ENCODE measurements at places on chromosomes 2 and 18.

DNA sequence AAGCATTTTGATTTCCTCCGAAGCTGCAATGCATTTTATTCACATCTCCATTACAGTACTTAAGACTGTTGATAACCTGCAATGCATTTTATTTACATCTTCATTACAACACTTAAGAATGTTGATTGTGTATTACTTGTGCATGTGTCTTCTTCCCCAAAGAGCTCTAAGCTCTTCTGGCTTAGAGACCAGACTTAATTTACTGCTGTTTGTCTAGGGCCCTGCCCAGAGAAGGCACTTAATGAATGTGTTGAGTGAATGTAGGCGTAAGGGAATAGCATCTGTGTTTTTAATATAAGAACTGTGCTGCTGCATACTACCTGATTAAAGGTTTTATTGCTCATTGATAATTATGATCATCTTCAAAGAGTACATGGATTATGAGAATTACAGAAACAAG is 295.6 kb downstream of the ZNF385B start:
- no peak for DNase-seq

GRCh38 chr18:52337276-52337675 is 2.7 kb upstream of the DCC start:
- no peak for DNase-seq

DNA sequence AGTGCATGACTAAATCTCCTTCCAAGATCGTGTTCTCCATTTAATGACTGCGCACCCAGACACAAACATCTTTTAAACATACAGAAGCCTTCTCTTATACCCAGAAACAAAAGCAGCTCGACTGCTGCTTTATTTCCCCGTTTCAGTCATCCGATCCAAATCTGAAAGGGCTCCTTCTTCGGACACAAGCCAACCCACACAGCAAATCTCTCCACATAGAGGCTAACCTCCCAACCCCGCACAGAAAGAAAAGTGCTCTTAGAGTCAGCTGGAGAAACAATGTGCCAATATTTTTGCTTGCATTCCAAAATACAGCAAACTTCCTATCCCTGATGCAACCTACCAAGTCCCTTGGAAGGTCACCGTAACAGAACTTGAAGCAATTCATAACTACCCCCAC is 29.1 kb downstream of the GAREM1 start:
- DNase-seq = no peak

GRCh38 chr2:99572373-99573164 is 82.8 kb upstream of the REV1 start:
- DNase-seq = no peak

DNA sequence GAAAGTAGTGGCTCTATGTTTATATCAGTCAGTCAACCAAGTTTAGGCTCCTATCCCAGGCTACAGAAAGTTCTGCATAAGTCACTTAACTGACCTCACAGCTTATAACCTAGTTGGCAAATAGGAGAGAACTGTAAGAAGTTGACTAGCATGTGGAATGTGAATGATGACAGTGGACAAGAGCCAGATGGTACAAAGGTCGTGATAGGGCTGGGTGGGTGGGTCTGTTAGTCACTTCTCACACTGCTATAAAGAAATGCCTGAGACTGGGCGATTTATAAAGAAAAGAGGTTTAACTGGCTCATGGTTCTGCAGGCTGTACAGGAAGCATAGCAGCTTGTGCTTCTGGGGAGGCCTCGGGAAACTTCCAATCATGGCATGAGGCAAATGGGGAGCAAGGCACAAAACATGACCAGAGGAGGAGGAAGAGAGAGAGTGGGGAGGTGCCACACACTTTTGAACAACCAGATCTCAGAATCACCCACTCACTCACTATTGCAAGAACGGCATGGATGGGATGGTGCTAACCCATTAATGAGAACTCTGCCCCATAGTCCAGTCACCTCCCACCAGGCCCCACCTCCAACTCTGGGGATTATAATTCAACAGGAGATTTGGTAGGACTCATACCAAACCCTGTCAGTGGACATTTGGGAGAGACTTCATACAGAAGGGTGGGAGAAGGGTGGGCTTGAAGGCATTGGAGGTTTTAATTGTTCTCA is 68.8 kb downstream of the LTBP1 start:
- DNase-seq = no peak

- DNase-seq = no peak
These were observed 166.7 kb downstream of the CLIP4 start for GRCh38 chr2:29281916-29282247.

DNA sequence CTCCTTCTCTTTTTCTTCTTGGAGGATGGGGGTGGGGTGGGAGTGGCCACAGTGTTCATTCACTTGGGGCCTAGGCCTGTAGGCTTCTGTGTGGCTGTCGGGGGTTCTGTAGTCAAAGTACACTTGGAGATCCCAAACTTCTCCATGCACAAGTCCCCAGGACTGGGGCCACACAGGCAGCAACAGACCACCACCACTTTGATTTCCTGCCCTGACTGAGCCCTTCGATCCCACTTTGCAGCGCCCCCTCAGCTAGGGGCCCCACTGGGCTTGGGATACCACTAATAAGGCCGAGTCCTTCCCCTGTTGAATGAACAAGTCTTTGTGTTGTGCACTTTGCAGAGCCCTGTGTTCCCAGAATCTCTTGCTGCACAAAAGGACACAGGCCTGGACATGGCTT is 5.5 kb upstream of the TEX51 start:
- DNase-seq = no peak

GRCh38 chr2:60534052-60534685 is 19.3 kb downstream of the BCL11A start:
- no peak for DNase-seq

DNA sequence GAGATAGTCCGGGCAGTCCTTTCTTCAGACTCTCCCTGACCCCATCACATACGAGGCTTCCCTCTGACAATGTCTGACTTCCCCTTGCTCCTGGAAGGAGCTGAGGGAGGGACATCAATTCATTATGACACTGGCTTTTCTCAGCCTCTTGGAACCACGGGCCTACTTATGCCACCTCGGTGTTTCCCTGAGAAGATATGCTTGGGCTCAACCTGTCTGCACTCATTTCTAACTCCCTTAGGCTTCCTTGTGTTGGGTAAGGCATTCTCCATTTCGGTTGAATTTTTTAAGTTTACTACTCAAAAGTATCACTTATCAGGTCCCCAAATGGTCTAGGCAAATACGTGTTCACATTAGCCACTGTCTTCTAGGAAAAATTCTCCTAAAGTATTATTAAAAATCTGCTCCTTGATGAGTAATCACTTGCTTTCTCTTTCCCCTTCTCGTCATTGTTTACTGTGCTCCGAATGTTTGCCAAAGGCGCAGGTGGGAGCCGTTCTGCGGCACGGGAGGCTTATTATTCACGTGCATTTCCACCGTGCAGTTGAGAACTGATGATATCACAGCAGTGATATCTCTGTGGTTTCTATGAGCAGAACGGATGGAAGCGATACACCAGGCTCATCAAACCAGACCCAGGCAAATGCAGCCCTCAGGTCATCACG is 33.1 kb downstream of the ARL4C start:
- peak; percentile 43 for DNase-seq

DNA sequence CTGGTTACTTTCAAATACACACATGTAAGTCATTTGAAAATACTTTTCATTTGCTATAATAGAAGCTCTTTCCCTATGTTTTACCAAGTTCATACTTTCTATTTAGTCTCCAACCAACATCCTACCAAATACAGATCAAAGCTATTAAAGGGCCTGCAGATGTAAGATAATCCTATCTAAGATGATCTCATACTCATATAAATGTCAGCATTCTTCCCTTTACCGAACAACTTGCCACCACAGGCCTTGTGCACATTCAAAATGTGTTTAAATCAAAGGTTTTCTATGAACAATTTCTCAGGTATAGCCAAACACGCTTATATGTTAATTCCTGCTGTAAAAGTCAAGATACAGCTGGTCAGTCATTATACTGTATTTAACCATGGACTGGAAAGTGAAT is 23.3 kb downstream of the KCTD18 start:
- DNase-seq = no peak

GRCh38 chr18:74825460-74825859 is 227.8 kb downstream of the ZNF407 start:
- DNase-seq = no peak

GRCh38 chr18:22167471-22168241 is 1.7 kb upstream of the GATA6 start:
- DNase-seq = no peak

DNA sequence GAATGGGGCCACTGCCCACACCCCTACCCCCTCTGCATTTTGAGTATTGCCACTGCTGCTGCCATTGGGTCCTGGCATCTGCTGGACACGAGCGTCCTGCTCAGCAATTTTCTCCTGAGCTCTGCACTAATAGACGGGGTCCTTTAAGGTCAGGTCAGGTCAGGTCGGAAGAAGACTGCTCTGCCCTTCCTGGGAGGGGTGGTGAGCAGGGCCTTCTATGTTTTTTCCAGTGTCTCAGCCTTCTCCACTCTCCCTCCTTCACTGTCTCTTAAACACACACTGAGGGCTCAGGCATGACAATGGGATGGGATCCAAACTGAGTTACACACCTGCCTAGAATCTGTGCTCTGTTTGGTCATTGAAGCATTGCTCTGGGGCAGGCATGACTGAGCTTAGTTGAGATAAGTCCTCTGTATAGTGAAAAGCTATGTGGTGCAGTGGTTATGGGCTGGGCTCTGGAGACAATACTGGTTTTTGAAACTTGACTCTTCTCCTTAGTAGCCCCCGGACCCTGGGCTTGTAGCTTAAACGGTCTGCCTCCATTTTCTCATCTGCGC is 10.6 kb downstream of the MYO1B start:
- no peak for DNase-seq

GRCh38 chr2:162073888-162074631 is at the start of gene DPP4:
Gene DPP4 (minus strand): TSS chr2:162074215. CDS start chr2:162073981, 234 bp downstream.
- no peak for DNase-seq

GRCh38 chr18:48355276-48356115 is 53.7 kb downstream of the ZBTB7C start:
- DNase-seq = no peak

DNA sequence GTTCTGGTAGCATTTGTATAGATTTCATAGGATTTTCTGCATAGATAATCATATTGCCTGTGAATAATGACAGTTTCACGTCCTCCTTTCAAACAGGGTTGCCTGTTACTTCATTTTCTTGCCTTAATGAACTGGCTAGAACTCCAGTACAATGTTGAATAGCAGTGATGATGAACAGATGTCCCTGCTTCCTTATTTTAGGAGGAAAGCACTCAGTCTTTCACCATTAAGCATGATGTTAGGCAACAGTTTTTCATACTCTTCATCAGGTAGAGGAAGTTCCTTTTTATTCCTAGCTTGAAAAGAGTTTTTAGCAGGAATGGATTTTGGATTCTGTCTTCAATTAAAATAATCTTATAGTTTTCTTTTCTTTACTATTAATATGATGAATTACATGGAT is 39.7 kb downstream of the C2orf76 start:
- no peak for DNase-seq

DNA sequence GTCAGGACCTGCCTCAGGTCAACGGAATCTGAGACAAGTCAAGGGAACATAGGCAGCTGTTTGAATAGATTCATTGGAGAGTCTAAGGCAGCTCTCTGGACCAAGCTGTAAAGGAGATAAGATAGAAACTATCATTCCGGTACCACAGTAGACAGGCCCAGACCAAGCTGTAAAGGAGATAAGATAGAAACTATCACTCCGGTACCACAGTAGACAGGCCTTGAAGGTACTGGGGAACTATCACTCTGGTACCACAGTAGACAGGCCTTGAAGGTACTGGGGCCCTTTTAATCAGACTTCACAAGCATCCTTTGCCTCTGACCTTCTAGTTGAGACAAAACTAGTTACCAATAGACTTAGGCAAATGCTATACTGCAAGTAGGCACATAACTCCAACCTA is 346.1 kb downstream of the DCDC2C start:
- DNase-seq = no peak
